Activated T-helper 17 cell treated with anti-CD3 and anti-CD28 coated beads, Interleukin-2, amount 50 U/mL, for 72 hours (primary cell): ENCODE measurements at places on chromosomes 5 and 9.

GRCh38 chr5:147223948-147224791, 10.7 kb upstream of the STK32A start:
- no peak for ATAC-seq
- no peaks in the 10 kb centered on the region for H3K36me3 ChIP-seq
- H3K4me1 ChIP-seq = peaks cover 9% of the 10 kb centered on the region
- H3K4me3 ChIP-seq = no peak overlapping the region
- no peaks in the 10 kb centered on the region for H3K27me3 ChIP-seq

GRCh38 chr5:157371655-157372471, 88.2 kb upstream of the NIPAL4 start:
- H3K36me3 ChIP-seq = peaks cover 98% of the 10 kb centered on the region
- peak overlapping the region; percentile 85 for H3K27ac ChIP-seq
- H3K4me1 ChIP-seq = peaks cover 7% of the 10 kb centered on the region
- H3K27me3 ChIP-seq = no peaks in the 10 kb centered on the region

DNA sequence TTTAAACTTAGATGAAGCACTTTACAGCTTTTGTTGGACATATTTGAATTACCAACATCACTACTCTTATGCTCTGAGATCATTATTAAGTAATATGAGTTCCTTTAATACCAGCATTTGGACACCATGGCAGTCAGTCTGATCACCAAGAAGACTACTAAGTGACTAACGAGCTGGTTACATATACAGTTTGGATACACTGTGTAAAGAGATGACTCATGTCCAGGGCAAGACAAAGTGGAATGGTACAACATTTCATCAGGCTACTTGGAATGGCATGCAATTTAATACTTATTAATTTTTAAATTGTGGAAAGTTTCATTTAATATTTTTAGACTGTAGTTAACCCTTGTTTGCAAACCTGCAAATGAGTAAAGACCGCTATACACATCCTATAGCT, 237.4 kb upstream of the PRDM9 start:
- no peaks in the 10 kb centered on the region for H3K4me1 ChIP-seq
- H3K27ac ChIP-seq = no peak overlapping the region
- no peaks in the 10 kb centered on the region for H3K27me3 ChIP-seq
- H3K36me3 ChIP-seq = no peaks in the 10 kb centered on the region

GRCh38 chr5:140000332-140000731, 42.8 kb downstream of the NRG2 start:
- no peaks in the 10 kb centered on the region for H3K36me3 ChIP-seq
- H3K27me3 ChIP-seq = peaks cover 46% of the 10 kb centered on the region
- H3K4me3 ChIP-seq = no peak overlapping the region
- H3K4me1 ChIP-seq = no peaks in the 10 kb centered on the region

- no peak overlapping the region for H3K4me3 ChIP-seq
- H3K27ac ChIP-seq = no peak overlapping the region
- H3K27me3 ChIP-seq = no peaks in the 10 kb centered on the region
- ATAC-seq = no peak
Measured at GRCh38 chr9:121751686-121752445, 100.4 kb downstream of the DAB2IP start.
